CD4-positive, alpha-beta memory T cell (primary cell): ENCODE measurements at places on chromosomes 1 and 21. TPM values are rescaled to one million over a fixed set of nuclear protein-coding genes. Genes with fewer than 3 reads are reported as not detected.

GRCh38 chr1:156832434-156832833 lies 15.8 kb upstream of the SH2D2A start:
- no peaks in the 10 kb centered on the region for H3K27me3 ChIP-seq
- peaks cover 12% of the 10 kb centered on the region for H3K4me1 ChIP-seq
- H3K36me3 ChIP-seq: no peaks in the 10 kb centered on the region
- no peak overlapping the region for H3K4me3 ChIP-seq
- no peak for DNase-seq
- H3K27ac ChIP-seq: no peak overlapping the region

The CCDC185 gene
- not detected for total RNA-seq

The HEYL gene
- not detected for total RNA-seq

The KCNQ4 gene
- total RNA-seq: 0.33 TPM

The ANKRD35 gene
- total RNA-seq: not detected

The C1orf210 gene
- not detected for total RNA-seq

The PODN gene
- not detected for total RNA-seq

DNA sequence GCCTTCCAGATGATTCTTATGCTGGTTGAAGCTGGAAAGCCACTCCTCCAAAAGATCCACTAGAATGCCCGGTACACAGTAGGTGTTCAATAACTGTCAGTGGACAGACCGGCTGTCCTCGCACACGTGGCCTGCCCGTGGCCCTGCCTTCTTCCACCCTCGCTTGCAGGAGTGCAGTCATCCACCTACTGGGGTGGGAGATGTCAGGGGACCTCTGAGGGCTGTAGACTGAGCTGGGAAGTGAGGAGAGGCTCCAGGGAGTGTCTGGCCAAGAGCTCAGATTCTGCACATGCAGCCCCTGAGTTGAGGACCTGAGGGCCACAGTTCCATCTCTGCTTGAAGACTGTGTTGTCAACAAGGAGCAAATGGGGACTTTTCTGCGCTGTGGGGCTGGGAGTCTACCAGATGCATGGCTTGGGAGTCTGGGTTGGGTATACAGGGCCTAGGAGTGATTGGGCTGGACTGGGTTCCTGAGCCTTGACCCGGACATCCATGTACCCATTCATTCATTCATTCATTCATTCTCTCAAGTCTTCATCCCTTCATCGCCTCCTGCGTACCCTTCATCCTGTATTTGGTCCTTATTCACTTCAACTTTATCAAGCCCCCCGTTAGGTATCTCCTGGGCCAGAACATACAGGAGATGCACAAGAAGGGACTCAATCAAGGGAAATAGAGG lies 4.2 kb upstream of the TNFRSF1B start:
- no peak overlapping the region for H3K4me3 ChIP-seq
- H3K27ac ChIP-seq: peak overlapping the region; percentile 65
- peaks cover 85% of the 10 kb centered on the region for H3K4me1 ChIP-seq

The GJA9 gene
- not detected for total RNA-seq

DNA sequence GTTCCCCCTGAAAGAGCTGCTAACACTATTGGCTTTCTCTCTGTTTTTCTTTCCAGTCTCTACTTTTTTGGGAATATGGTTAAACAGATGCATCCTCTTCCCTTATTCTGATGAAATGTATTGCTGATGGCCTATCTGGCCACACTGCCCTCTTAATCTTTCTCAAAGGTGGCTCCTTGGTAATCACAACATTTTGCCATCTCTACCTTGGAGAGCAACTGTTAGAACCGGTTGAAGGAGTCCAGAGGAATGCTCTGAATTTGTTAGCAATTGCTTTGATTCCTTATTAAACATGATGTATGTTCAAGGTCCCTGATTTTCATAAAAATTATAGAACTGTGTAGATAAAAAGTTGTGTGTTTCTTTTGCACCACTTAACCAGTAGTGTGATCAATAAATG lies 50.1 kb upstream of the ARID1A start:
- no peaks in the 10 kb centered on the region for H3K27me3 ChIP-seq
- H3K4me1 ChIP-seq: no peaks in the 10 kb centered on the region
- H3K4me3 ChIP-seq: no peak overlapping the region

- H3K27me3 ChIP-seq: no peaks in the 10 kb centered on the region
- DNase-seq: no peak
- peaks cover 59% of the 10 kb centered on the region for H3K4me1 ChIP-seq
Observed at GRCh38 chr1:89753761-89754160, 67.1 kb upstream of the LRRC8D start.

The PLA2G2D gene
- total RNA-seq: not detected

DNA sequence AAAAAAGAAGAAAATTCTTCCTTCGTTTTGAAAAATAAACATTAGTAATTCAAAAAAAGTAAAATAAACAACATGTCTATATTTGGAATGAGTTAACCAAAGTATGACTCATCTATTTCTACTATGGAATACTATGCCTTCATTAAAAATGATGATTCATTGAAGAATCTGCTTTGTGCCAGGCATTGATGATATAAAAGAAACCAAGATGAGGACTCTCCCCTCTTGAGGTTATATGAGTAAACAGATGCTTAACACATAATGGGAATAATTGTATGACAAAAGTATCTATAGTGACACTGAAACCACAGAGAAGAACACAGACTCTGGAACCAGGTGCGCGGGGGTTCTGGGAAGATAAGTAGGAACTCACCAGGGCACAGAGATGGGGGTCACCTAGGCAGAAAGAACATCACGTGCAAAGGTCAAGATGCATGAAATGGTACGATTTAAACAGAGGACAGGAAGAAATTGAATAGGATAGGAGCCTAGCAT lies 18.8 kb downstream of the ELF3 start:
- no peak for DNase-seq
- no peaks in the 10 kb centered on the region for H3K36me3 ChIP-seq
- H3K27ac ChIP-seq: no peak overlapping the region
- no peaks in the 10 kb centered on the region for H3K27me3 ChIP-seq

DNA sequence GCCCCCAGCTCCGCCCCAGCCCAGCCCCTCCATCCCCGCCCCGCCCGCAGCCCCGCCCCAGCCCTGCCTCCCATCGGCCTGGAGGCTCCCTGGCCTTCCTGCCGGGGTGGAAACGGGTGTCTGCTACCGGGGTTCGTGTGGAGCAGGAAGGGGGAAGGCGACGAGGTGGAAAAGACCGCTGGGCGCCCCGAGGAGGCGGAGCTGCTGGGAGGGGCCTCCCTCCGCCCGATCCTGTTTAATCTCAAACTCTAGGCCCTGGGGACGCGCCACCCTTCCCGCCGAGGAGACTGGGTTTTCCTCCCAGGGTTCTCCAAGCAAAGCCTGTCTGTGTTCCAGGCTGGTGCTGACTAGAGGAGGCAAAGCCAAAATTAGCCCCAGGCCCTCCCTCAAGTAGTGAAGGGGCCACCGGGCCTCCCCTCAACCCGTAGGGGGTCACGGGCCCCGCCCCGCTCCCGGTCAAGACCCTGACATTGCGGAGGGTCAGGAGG lies 16.2 kb upstream of the TTLL10 start:
- peak overlapping the region; percentile 86 for H3K27ac ChIP-seq
- H3K4me3 ChIP-seq: peak overlapping the region; percentile 78
- peak; percentile 49 for DNase-seq
- no peaks in the 10 kb centered on the region for H3K36me3 ChIP-seq
- H3K27me3 ChIP-seq: no peaks in the 10 kb centered on the region

- H3K36me3 ChIP-seq: no peaks in the 10 kb centered on the region
- no peak within 1 kb of the TSS for H3K27ac ChIP-seq
- no peak within 1 kb of the TSS for H3K4me3 ChIP-seq
- no peaks in the 10 kb centered on the region for H3K4me1 ChIP-seq
- no peaks in the 10 kb centered on the region for H3K27me3 ChIP-seq
- no peak for DNase-seq
Observed at GRCh38 chr21:44681861-44682579, at the start of gene KRTAP12-1. Gene KRTAP12-1 (minus strand): TSS chr21:44682163. CDS start chr21:44682123, 40 bp downstream.
